Central memory CD8-positive, alpha-beta T cell (primary cell): ENCODE measurements at places on chromosomes 3 and 15.

DNA sequence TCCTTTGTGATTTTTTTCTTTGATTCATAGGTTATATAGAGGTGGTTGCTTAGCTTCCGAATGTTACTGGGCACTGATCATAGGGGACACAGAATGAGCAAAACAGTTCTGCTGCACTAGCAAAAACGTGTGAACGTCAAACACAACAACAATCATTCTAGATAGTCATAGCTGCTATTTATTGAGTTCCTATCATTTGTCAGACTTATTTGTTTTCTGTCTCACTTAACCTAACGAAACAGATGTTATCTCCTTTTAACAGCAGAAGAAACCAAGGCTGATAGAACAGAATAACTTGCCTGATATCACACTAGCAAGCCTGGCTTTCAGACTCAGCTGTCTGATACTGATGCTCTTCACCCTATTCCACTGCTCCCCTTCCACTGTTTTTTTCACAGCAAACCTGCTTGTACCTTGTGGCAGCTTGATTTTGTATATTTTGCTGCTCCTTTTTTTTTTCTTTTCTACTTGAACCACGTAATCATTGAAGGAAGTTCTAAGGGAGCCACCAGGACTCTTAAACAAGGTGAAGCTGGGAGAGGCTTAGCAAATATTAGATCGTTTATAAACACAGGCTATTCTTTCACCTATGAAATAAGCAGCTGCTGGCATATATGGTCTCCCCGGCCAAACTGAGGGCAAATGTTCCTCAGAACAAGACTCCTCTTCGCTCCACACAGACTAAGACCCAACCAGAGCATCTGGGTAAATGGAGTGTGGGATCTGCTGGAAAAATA, 78.8 kb downstream of the MCF2L2 start:
- DNase-seq, result no peak

DNA sequence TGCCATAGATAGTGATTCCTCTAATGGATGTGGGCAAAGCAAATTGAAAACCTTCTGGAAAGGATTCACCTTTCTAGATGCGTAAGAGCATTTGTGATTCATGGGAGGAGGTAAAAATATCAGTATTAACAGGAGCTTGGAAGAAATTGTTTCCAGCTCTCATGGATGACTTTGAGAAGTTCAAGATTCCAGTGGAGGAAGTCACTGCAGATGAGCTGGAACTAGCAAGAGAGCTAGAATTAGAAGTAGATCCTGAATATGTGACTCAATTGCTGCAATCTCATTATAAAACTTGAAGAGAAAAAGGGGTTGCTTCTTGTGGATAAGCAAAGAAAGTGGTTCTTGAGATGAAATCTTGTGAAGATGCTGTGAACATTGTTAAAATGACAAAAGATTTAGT, 88.0 kb upstream of the ACKR4 start:
- no peak for DNase-seq

GRCh38 chr3:176840641-176841286, 356.5 kb downstream of the TBL1XR1 start:
- DNase-seq, result no peak

- no peak for DNase-seq
Observed at GRCh38 chr3:191238321-191238817, 39.3 kb downstream of the OSTN start.

DNA sequence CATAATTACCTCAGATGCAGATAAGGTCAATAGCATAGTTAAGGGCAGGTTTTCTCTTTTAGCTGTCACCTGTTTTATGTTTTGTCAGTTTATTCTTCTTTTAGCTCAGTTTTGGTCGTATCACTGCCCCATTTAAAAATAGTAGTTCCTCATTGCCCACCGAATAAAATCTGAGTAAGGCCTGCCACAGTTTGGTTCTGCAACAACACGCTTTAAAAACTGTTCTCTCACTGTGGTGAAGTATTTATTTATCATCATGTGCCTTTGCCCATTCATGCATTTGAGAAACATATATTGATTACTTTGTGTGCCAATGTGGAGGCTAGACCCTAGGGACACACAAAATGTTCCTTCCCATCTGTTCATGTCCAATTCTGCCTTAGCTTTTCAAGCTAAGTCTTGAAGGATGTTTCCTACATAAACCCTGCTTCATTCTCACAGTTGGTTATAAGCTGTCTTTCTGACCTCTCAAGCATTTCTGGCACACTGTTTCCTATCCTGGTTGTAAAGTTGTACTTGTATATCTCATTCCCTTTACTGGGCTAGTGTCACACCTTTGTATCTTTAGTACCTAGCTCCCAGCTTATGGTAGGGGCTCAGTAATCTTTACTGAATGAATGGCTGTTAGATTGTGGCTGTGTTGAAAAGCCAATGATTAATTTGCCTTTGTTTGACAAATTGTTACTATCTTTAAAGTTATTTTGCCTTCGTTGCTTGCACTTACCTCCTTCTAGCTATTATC, 23.9 kb downstream of the AKAP13 start:
- no peak for DNase-seq

- DNase-seq, result no peak
Observed at GRCh38 chr3:37492468-37492867, 318.1 kb upstream of the LRRFIP2 start.

DNA sequence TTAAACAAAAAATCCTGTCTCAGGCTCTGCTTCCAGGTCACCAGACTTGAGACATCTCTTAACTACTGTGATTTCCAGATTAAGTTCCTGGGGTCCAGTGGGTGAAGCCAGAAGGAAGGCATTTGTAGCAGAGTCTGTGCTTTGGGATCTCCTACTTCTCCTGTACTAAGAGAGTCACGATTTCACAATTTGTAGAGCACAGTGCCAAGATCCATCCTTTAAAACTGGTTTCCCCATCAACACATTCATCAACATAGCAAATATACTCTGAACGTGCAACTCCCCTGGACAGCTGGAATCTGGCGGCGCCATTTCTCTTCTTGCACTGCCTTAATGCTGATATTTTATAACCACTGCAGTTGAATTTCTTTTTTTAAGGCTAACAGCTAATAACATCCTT, 33.2 kb downstream of the CDCP1 start:
- DNase-seq, result no peak

DNA sequence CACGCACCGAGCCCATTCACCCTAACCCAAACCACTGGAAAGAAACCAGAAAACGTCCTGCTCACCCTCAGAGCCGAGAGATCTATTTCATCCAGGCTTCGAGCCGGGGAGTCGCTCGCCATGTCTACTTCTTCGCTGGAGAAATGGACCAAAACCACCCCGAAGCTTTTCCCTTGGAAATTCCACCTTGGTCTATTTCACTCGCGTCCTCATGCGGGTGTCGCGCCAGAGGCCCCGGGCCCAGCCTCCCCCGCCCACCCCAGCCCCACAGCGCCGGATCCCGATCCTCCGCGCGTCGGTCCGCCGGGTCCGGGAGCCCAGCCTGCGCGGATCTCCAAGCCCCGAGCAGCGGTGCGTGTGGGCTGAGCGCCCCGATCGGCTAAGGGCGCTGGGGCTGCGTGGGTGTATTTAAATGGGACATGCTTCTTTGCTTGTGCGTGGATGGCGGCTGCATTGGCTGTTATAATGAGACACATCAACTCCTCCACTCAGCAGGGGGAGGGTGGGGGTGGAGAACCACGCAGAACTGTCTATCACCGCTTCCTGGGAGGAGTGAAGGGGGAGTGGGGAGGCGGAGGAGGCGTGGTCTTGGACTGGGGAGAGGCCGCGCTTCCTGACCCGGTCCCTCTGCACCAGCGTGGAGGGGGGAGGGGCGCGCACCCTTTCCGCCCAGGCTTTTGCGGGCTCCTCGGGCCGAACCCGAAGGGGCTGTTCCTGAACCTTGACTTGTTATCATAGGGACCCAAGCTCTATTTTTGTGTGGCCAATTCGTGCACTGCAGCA, at the start of gene TNIK:
TNIK (minus strand) TSS at position 464 of the 783 bp plus-strand sequence; CDS start at position 122, 342 bp downstream.
- peak; percentile 87 for DNase-seq

- no peak for DNase-seq
Observed at GRCh38 chr3:38122712-38123290, 14.1 kb downstream of the ACAA1 start.

DNA sequence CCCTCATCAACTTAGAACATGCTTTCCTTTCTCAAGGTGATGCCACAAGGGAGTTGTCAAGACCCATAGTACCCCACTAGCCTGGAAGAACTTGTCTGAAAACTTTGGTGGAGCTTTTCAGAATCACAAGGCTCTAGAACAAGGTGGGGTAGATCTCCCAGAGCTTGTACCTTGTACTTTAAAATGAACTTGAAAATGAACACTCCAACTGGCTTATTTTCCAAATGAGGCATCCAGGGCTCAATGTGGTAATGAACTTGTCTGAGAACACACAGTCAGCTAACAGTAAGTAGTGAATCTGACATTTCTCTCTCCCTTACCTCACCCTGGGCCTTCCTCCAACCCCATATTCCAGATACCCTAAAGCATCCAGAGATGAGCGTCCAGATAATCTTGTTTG, 81.8 kb upstream of the THBS1 start:
- no peak for DNase-seq

GRCh38 chr3:183987000-183987600, 30.6 kb downstream of the ABCC5 start:
- DNase-seq, result no peak

DNA sequence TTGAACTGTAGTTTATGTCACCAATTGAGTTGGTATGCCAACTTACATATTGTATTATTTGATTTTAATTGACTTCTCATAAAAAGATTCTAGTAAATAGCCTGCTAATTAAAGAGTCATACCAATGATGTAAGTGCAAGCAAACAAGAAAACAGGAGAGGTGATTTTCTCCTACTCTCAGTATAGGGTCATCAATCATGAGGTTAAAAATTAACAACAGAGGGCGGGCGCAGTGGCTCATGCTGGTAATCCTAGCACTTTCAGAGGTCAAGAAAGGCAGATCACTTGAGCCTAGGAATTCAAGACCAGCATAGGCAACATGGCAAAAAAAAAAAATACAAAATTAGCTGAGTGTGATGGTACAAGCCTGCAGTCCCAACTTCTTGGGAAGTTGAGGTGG, 108.7 kb downstream of the MYO9A start:
- no peak for DNase-seq

GRCh38 chr3:186464424-186465093, 79.6 kb downstream of the CRYGS start:
- DNase-seq, result no peak

GRCh38 chr3:69671082-69671952, 67.9 kb upstream of the MITF start:
- DNase-seq, result no peak

DNA sequence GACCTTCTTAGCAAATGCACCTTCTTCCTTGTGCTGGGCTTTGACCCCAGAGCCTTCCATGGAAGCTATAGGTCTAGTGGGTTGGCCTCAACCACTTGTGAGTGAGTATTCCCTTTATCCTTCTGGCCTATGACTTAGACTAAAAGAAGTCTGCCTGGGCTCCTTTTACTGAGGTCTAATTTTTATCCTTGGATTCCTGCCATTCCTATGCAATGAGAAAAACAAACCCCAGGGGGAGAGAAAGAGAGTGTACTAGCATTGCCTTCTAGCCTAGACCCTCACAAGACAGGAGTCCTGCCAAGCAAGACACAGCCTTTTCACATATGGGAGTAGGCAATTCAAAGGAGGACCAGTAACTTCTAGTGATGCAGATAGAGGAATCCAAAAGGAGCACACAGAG, 155.4 kb downstream of the PPM1L start:
- DNase-seq, result no peak

- DNase-seq, result no peak
Observed at GRCh38 chr15:81023483-81024264, 23.0 kb downstream of the TLNRD1 start.

- DNase-seq, result no peak
Observed at GRCh38 chr3:94673876-94674275, 611.0 kb downstream of the NSUN3 start.

- no peak for DNase-seq
Observed at GRCh38 chr3:126025116-126025729, 56.2 kb downstream of the ROPN1B start.

- no peak for DNase-seq
Observed at GRCh38 chr3:170680593-170680992, 94.7 kb upstream of the SLC7A14 start.

- DNase-seq, result no peak
Observed at GRCh38 chr3:196493292-196493691, 10.3 kb downstream of the RNF168 start.

DNA sequence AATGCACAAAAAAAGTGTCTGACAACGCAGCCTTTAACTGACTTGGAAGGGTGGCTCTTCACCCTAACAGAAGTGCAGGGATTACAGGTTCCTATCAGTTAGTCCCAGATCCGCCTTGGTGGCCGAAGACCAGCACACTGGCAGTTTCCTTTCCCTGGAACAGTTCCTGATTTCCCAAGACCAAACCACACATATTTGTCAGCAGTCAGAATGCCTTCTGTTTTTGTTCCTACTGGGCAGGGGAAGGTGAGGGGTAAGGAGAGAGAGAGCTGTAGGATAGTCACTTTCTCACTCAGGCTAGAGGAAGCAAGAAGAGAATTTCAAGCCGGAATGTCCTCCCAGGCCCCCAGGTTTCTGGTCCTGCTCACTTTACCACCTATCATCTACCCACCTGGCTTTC, 9.2 kb downstream of the CXCR6 start:
- DNase-seq, result no peak

- DNase-seq, result no peak
Observed at GRCh38 chr3:39705351-39705900, 104.0 kb upstream of the MYRIP start.

GRCh38 chr3:149784064-149784704, 8.2 kb downstream of the ANKUB1 start:
- no peak for DNase-seq

- no peak for DNase-seq
Observed at GRCh38 chr3:155891321-155891720, 20.9 kb downstream of the GMPS start.

- DNase-seq, result peak; percentile 15
Observed at GRCh38 chr3:72665701-72666446, 182.4 kb downstream of the SHQ1 start.
